ENCODE measurements at places on chromosomes 11 and 22.

DNA sequence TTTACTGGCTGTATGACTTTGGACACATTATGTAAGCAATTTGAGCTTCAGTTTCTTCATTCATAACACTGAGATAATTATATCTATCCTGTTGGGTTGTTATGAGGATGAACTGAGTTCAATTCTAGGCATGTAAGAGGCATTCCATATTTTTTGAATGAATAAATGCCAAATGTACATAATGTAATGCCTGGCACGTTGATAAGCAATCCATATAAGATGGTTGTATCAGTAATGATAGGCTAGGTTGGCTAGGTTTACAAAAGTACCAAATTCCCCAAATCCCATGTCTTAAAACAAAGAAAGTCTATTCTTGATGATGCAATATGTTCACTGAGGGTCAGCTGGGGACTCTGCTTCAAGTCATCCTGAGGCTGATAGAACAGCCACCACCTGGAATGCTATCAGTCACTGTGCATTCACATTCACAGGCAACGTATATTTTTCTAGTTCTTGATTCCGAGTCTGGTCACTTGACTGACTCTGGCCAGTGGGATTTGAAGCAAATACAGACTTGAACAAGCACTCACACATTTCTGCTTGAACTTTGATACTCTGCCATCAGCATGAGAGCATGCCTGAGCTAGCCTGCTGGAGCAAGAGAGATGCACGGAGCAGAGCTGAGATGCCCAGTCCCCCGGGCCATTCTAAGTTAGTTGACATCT lies 104.0 kb upstream of the TIMP3 start:
- DNase-seq, result no peak

- peak; percentile 60 for DNase-seq
Observed at GRCh38 chr11:79045800-79046304, 395.0 kb downstream of the TENM4 start.

GRCh38 chr11:75351791-75352587 lies 528 bp upstream of the ARRB1 start:
- peak; percentile 79 for DNase-seq

- peak; percentile 77 for DNase-seq
Observed at GRCh38 chr11:35525501-35526175, at the start of gene PAMR1. Gene PAMR1, minus strand, starts transcription at chr11:35525616. Its CDS starts 31 bp downstream, at chr11:35525585.

GRCh38 chr11:109963101-109963500 lies 130.1 kb upstream of the ZC3H12C start:
- DNase-seq, result no peak

- peak; percentile 64 for DNase-seq
Observed at GRCh38 chr11:75597636-75598035, 35.6 kb downstream of the SERPINH1 start.

DNA sequence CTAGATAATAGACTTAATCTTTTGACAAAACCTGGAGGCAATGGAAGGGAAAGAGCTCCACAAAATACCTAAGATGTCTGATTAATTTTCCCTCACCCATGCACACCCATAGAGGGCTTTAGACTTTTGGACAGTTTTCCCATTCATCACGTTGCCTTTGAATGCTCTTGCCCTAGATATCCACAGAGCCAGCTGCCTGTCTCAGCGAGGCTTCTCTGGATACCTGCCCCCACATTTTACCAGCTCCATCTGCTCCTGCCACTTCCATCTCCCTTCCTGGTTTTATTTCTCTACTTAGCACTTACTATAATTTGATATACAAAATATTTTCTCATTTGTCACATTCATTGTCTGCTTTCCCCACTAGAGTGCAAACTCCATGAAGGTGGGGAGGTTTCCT lies 136.8 kb downstream of the FDX1 start:
- no peak for DNase-seq

GRCh38 chr11:126603486-126603885 lies 248.0 kb downstream of the ST3GAL4 start:
- no peak for DNase-seq

DNA sequence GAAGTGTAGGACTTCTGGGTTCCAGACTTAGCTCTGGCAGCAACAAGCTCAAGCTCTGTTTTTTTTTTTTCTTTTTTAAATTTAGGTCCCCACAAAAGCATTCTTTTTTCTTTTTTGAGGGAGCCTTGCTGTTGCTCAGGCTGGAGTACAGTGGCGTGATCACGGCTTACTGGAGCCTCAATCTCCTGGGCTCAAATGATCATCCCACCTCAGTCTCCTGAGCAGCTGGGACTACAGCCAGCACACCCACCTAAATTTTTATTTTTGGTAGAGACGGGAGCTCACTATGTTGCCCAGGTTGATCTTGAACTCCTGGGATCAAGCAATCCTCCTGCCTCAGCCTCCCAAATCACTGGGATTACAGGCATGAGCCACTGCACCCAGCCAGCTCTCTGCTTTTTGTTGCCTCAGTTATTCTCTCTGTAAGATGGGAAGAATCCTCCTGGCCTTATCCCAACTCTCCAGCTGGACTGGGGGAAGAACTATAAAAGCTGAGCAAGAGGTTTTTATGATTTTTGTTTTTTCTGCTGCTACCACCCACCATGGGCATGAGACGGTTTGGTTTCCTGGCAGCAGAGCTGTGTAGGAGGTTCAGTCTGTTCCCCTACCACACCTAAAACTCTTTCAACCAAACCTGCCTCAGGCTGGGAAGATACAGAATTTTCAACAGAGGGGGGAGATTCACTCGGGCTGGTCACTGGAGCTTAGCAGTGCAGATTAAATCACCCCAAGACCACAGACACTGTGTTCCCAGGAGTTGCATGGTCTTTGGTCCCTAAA lies 11.6 kb upstream of the MTFP1 start:
- no peak for DNase-seq

DNA sequence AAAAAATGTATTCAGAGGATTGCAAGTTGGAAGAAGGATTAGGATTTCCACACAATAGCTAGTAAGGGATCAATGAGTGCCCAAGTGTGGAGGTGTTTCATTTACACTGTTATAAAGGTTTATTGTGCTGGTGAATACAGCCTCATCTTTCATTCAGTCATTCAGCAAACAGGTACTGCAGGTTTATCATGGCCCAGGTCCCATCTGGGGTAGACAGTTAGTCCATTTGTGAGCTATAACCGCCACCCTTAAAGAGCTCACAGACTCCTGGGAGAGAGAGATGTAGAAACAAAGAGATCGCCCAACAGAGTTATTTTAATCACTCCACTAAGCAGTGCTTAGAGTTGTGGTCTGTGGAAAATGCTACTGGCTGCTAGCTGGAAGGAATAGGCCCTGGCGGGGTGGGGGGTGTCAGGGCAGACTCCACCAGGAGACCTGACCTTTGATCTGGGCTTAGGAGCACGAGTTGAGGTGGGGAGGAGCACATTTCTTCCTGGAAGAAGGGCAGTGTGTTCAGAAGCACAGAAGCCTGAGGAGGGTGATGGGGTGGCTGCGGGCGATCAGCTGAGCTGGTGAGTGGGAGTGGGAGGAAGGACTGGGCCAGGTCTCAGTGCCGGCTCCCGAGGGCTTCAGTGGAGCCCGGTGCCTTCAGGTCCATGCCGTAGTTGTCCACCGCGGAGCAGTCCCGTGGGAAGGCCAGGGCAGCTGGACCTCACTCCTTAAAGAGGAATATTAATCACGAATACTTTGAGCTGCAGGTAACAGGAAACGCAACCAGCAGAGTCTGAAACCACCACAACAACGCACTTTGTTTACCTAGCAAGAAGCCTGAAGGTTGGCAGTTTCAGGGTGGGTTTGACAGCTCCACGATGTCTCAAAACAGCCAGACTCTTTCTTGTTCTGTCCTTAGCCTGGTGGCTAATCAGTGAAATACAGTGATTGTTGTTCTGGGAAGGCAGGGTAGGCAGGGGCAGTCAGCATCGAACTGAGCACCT lies 11.2 kb downstream of the TOM1 start:
- no peak for DNase-seq

DNA sequence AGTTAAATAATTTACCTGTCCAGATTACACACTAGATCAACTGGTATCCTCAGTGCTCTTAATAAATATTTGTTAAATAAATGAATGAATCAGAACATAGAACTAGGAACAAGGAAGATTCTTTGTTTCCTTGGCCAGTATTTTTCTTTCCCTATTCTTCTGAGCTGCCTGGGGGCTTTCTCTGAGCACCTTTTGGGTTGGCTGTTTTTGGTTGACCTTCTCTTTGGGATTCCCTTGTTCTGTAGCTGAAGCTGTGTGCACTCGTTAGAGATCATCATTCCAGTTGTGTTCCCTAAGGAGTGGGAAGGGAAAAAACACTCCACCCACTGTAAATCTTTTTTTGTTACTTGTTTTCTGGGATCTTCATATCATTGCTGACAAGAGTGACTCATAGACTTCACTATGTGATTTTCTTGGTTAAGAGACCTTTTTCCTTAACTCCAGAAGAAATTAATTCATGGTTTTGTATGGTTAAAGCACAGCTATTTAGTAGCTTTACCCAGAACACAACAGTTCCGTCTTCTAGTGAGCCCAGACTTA lies 84.3 kb downstream of the STIM1 start:
- DNase-seq, result no peak

DNA sequence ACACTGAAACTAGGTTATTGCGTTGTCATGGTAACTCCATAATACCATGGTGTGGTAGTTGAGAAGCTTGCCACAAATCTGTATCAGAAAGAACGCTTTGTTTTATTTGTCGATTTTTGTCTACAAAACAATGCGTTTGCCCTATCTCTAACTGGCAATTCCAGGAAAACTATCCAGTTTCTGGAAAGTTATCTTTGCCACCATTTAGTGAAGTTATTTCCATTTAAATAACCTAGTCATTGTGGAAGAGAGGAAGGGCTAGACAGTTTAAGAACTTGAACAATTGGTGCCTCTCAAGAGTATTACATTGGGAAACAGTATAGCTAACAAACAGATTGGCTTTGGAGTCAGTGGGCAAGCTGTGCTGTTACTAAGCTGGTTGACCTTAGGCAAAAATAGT lies 7.9 kb downstream of the HSD17B12 start:
- DNase-seq, result no peak

DNA sequence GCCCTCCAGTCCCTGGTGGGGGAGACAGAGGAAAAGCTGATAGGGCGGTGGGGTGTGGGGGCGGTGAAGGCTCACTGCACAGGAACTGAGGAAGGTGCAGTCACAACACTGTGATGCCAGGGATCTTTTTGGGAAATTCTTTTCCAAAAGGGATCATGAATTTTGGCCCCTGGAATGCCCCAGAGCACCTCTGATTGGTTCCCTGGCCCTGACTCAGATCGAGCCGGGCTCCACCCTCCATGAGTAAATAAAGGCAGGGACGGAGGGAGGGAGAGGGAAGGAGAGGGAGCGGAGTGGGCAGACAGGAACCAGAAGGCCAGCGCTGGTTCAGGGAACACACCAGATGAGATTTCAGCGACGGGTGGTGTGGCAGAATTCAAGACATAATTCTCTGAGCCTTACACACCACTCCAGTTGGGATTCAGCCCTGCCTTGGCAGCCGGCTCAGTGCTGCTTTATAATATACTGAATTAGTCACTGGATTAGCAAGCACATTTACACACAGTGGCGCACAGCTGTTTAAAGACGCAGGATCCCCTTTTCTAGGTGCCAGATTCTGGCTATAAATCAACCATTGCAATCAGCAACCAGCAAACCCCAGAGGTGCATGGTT lies 80.3 kb downstream of the ETS1 start:
- DNase-seq, result no peak

All from ecto neural progenitor cell (in vitro differentiated cells).